ENCODE measurements at places on chromosomes 5 and 9. TPM values are rescaled to one million over a fixed set of nuclear protein-coding genes. Genes with fewer than 3 reads are reported as not detected.

The FAM170A gene
- not detected for polyA plus RNA-seq

The PRDM12 gene
- 0.08 TPM for polyA plus RNA-seq

The TMEFF1 gene
- 2.1 TPM for polyA plus RNA-seq

The UBE2QL1 gene
- 0.84 TPM for polyA plus RNA-seq

The ECM2 gene
- polyA plus RNA-seq = 0.20 TPM

The FOXD4L4 gene
- 0.13 TPM for polyA plus RNA-seq

The FOXD4L6 gene
- polyA plus RNA-seq = 0.05 TPM

The C5orf58 gene
- not detected for polyA plus RNA-seq

The CLIC3 gene
- polyA plus RNA-seq = 1.0 TPM

The RPS23 gene
- 5,671 TPM for polyA plus RNA-seq

The FYB1 gene
- not detected for polyA plus RNA-seq

The CCNO gene
- polyA plus RNA-seq = not detected

The ANKRD34B gene
- polyA plus RNA-seq = not detected

The PCDHB4 gene
- 0.36 TPM for polyA plus RNA-seq

The TMC1 gene
- not detected for polyA plus RNA-seq

The CDH6 gene
- 1.4 TPM for polyA plus RNA-seq

The ZNF300 gene
- 3.5 TPM for polyA plus RNA-seq

The PCDHGA7 gene
- polyA plus RNA-seq = 7.8 TPM

The FNBP1 gene
- polyA plus RNA-seq = 11.0 TPM

The ZDHHC12 gene
- polyA plus RNA-seq = 36.6 TPM

The FAM151B gene
- polyA plus RNA-seq = 1.2 TPM

The EHMT1 gene
- polyA plus RNA-seq = 38.3 TPM

The PCDHA3 gene
- not detected for polyA plus RNA-seq

The FGF10 gene
- not detected for polyA plus RNA-seq

The GRIA1 gene
- 0.35 TPM for polyA plus RNA-seq

The FOXD4L5 gene
- polyA plus RNA-seq = 0.05 TPM

The HTR4 gene
- polyA plus RNA-seq = not detected

The DNAI1 gene
- 0.55 TPM for polyA plus RNA-seq

The OR1J2 gene
- polyA plus RNA-seq = not detected

The CDX1 gene
- 0.26 TPM for polyA plus RNA-seq

The SEC61B gene
- 154 TPM for polyA plus RNA-seq

The UQCRQ gene
- 510 TPM for polyA plus RNA-seq

The SPATA31D4 gene
- polyA plus RNA-seq = not detected

The SOX30 gene
- polyA plus RNA-seq = 0.10 TPM

The LRRC19 gene
- polyA plus RNA-seq = not detected

The KCNV2 gene
- not detected for polyA plus RNA-seq

The TMCO6 gene
- 31.7 TPM for polyA plus RNA-seq

The ATP10B gene
- not detected for polyA plus RNA-seq

The TMEM252 gene
- not detected for polyA plus RNA-seq

The GRXCR2 gene
- not detected for polyA plus RNA-seq

The RLN2 gene
- 0.50 TPM for polyA plus RNA-seq

The SCAI gene
- polyA plus RNA-seq = 0.85 TPM
